ENCODE measurements at places on chromosomes 3 and 15. TPM values are rescaled to one million over a fixed set of nuclear protein-coding genes. Genes with fewer than 3 reads are reported as not detected.

ZNF774 gene
- 6.9 TPM for total RNA-seq

GOLGA6D gene
- under 0.01 TPM for total RNA-seq

SMCO1 gene
- not detected for total RNA-seq

GPR87 gene
- not detected for total RNA-seq

LRRC31 gene
- total RNA-seq = not detected

CHRFAM7A gene
- 2.7 TPM for total RNA-seq

PLA2G4D gene
- not detected for total RNA-seq
